NCI-H774 (cell line): ENCODE measurements at places on chromosomes 4 and X.

DNA sequence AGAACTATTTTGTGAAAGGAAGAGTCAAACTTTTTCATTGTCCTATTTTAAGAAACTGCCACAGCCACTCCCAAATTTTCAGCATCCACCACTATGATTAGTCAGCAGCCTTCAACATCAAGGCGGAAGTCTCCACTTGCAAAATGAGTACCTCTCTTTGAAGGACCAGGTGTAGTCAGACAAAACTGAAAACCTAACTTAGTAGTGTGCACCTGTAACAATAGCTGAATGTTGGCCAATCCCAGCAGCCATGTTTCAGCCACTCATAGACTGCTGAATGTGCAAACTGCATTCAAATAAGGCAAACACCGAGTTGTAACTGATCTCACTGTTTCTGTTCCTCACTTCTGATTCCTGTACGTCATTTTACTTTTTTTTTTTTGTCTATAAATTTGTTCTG lies 341.1 kb downstream of the IL15 start:
- no peak for DNase-seq

GRCh38 chr4:89751416-89751815 lies 85.5 kb downstream of the SNCA start:
- DNase-seq: no peak

- no peak for DNase-seq
Measured at GRCh38 chr4:108851366-108851765, 88.5 kb upstream of the ETNPPL start.

DNA sequence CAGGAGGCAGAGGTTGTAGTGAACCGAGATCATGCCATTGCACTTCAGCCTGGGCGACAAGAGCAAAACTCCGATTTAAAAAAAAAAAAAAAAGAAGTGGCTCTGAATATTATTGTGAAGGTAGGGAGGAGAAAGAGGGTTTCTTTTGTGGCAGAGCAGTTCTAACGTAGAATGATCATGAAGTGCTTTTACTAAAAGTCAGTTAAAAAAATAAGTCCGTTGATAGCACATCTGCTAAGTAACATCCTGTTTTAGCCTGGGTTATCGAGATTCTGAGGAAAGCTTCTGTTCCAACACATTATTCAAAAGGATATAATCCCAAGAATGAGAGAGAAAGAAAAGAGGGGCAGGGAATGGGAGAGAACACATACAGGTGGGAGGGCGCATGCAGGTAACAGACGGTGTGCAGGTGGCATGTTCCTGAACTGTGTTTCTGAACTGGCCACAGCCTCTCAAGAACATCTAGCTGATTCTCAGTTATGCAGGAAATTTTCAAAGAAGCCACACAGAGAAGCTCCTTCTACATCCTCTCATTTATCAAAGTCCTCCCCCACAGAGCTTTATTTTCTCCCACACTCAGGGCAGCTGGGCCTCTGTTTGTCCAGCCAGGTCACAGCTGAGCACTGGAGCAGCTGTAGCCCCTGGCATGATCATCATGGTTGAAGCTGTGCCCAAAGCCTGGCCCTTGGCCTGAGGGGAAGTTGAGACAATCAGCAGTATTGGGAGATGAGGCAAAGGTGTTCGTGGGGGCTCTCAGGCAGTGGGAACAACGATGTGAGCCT lies 342.3 kb downstream of the ZNF674 start:
- no peak for DNase-seq

DNA sequence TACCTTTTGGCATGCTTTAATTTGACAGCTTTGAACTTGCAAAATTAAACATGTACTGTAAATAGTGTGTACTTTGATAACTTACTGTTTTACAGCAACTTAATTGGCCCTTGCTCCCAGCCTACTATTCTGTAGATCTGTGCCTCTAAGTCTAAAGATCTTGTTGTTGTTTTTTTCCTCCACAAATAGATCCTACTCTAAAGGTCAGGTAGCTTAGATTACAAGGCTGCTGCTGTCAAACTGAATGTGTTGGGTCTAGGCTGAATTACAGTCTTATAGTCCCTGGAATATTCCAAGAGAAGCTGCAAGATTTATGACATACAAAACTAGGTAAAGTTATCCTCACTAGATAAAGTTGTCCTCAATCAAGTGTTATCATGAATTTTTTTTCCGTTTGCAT lies 18.7 kb downstream of the DIAPH2 start:
- no peak for DNase-seq

DNA sequence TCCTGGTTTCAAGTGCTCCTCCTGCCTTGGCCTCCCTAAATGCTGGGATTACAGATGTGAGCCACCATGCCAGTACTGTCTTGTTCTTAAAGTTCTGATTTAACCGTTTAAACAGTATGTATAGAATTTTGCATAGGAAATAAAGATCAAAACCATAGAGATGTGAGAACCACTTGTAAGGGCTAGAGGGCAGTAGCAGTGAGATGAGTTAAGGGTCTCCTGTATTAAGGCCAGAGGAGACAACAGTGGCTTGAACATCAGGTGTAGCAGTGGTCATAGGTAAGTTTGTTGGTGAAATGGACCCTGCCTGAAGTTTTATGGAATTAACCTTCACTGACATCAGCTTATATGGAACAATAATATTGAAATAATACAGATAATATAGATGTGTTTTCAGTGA lies 155.7 kb downstream of the SLC4A4 start:
- no peak for DNase-seq

DNA sequence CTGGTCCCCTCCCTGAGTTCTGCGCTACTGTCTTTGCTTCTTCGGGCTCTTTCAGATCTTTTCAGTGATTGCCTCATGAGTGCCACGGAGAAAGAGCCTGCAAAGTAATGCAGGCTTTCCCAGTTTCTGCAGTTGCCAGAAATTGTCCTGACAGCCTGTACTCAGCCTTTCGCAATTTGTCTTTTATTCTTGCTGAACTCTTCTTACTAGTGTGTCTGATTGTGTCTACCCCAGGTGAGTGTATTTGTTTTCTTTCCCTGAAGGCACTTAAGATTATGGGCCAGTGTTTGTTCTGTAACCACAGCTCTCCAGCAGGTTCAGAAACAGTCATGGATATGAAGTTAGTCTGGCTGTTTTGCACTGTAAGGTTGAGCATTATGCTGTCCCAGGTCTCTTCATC lies 47.1 kb downstream of the FAM193A start:
- no peak for DNase-seq

- DNase-seq: no peak
Measured at GRCh38 chr4:3735196-3735595, 31.0 kb upstream of the ADRA2C start.

DNA sequence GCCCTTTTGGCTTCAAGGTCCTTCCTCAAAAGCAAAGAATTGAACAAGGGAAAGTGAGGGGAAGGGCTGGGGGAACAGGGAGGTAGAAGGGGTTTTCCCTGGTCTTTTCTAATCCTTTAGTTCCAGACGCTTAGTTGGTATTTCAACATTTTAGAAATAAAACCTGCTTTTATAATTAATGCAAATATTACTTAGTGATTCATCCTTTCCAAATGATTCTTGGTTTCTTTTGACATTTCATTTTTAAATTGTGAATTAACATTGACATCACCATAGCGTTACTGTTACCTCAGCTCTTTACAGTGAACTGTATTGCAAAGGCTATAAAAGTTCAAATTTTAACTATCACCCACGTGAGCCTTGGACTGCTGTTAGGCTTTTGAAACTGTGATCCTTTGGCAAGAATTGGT lies 20.9 kb downstream of the NFKB1 start:
- no peak for DNase-seq

GRCh38 chr4:120557372-120557771 lies 365.2 kb downstream of the PRDM5 start:
- DNase-seq: no peak

- no peak for DNase-seq
Measured at GRCh38 chrX:20968996-20969395, 405.2 kb upstream of the CNKSR2 start.

DNA sequence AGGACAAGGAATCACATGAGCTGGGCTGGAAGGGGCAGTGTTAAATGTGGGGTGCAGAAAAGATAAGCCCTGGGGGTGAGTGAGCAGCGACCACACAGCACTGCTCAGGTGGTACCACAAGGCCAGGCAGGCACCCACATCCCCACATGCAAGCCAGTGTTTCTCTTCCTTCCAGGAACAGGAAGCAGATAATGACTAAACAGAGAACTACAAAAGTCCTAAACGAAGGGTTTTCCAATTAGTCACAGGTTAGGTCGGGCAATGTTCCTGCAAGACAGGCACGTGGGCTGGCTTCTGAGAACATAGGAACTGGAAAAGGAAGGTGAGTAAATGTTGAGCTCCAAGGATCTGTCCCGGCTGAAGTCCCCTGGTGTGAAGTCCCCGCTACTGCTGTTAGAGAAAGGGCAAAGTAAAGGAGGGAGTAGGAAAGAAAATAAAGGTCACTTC lies 19.5 kb downstream of the RELL1 start:
- DNase-seq: no peak

GRCh38 chrX:28843817-28844216 lies 256.6 kb downstream of the IL1RAPL1 start:
- no peak for DNase-seq

DNA sequence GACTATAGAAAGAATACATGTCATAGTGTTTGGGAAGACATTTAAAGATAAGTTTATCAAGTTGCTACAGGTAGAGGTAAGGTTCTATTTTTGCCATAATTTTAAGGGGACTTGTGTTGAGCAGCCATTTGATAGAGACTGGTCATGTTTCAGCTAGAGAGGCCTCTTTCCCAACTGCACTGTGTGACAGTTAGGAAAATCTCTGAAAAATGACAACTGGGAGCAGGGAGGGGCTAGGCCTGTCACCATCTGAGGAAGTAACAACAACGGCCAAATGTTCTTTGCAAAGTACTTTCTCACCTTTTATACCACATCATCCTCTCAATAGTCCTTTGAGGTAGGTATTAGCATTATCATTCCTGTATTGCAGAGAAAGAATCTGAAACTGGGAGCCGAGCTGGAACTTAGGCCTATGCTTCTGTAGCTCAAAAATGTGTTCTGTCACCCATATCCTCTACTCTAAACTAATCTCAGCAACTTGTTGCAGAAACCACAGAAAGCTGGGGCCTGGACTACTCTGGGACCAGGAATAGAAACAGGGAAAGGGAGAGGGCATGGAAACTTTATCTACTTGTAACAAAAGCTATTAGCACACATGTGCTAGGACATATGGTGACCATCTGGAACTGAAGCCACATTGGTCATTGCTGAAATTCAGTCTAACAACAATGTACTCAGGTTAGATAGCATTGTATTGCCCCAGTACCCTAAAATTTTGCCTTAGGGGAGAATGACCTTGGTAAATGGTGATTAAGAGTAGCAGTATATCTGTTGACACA lies 198.9 kb downstream of the MID1IP1 start:
- DNase-seq: no peak

- DNase-seq: no peak
Measured at GRCh38 chrX:40022421-40022820, 75.3 kb downstream of the BCOR start.

- no peak for DNase-seq
Measured at GRCh38 chr4:177107288-177107921, 202.3 kb upstream of the NEIL3 start.

GRCh38 chr4:147960971-147961370 lies 229.1 kb downstream of the ARHGAP10 start:
- DNase-seq: no peak
